ENCODE measurements at places on chromosomes 16 and 17.

DNA sequence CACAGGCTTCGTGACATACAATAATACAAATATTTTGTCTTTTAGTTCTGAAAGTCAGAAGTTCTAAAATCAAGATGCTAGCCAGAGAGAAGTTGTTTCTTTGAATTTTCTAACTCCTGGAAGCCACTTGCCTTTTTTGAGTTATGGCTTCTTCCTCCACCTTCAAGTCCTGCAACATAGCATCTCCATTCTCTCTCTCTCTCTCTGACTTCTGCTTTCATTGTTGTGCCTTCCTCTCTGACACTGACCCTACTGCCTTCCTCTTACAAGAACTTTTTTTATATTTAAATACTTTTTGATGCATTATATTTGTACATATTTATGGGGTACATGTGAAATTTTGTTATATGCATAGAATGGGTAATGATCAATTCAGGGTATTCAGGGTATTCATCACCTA is 205.9 kb downstream of the MAP2K6 start:
- DNase-seq: no peak

- peak; percentile 77 for DNase-seq
Observed at GRCh38 chr17:75783069-75783783, 1.4 kb upstream of the UNK start.

DNA sequence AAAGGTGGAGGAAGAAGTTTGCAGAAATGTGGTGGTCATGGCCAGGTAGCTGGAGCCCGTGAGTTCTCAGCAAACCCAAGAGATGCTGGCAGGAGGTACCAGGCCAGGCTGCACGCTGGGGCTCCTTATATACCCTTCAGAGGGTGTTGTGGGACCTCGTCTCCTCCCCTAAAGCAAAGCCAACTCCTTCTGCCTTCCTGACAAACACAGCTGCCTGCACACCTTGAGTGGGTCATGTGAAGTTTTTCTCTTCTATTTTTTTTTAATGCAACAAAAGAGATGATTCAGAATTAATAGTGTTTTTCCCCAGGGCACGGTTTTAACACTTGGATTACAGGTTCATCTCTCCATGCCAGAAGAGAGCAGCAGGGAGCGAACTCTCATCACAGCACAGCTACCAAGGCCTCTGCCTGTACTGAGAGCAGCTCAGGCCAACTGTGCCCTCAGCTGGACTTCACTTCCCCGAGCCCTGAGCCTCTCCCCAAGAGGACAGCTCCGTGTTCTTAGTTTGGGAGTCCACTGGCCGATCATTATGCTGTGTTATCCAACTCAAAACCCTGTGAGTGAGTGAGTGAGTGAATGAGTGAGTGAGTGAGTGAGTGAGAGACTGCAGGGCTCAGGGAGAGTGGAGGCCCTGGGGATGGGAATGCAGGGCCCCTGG is at the start of gene KRT15:
Gene KRT15, minus strand, starts transcription at position 102 of the 661 bp plus-strand sequence. Its CDS starts 63 bp downstream, at position 39.
- peak; percentile 37 for DNase-seq

GRCh38 chr17:61947367-61948078 is 19.7 kb upstream of the INTS2 start:
- no peak for DNase-seq

Measured in LHCN-M2 (cell line).